ENCODE measurements at places on chromosomes 7 and 10.

DNA sequence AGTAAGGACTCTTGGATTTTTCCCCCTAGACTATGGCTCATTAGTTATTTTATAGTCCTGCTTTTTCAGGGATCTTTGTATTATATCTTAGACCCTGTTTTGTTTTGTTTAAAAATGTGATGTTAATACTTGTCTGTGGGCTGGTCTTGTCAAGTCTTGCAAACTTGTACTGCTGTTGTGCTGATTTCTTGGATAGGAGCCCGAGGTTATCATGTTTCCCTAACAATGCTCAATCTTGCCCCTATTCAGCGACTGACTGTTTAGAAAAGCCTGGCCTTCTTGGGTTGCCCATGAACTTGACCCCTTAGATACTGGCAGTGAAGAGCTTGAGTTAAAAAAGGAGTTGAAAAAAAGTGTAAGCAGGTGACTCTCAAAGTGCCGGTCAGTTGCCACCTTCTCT is 115.7 kb downstream of the KIAA1217 start:
- H3K36me3 ChIP-seq, result no peaks in the 10 kb centered on the region
- no peak for DNase-seq
- H3K4me3 ChIP-seq, result no peak overlapping the region
- no peak overlapping the region for H3K27ac ChIP-seq
- no peaks in the 10 kb centered on the region for H3K27me3 ChIP-seq

DNA sequence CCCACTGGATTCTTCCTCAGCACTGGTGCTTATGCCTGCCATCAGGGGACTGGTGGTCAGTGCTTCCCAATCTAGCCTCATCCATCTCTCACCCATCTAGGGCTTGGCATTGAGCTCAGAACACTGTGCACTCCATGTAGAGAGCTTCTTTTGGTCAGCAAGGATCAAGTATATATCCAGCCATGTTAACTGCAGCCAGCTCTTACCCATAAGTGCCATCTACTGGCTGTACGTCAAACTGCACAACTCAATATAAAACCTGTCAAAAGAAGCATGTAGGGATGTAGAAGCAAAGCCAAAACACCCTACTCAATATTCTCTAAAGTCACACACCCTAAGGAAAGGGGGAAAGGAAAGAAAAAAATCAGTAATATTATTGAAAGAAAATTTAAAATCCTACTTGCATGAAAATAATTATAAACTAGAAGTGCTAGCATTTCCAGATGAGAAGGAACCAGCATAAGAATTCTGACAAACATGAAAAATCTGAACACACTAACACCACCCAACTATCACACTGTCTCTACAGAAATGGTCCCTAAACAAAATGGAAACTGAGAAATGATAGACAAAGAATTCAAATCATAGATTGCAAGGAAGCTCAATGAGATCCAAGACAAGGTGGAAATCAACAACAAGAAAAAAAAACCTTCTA is 531.1 kb upstream of the STEAP1 start:
- H3K27ac ChIP-seq, result no peak overlapping the region
- H3K36me3 ChIP-seq, result no peaks in the 10 kb centered on the region

DNA sequence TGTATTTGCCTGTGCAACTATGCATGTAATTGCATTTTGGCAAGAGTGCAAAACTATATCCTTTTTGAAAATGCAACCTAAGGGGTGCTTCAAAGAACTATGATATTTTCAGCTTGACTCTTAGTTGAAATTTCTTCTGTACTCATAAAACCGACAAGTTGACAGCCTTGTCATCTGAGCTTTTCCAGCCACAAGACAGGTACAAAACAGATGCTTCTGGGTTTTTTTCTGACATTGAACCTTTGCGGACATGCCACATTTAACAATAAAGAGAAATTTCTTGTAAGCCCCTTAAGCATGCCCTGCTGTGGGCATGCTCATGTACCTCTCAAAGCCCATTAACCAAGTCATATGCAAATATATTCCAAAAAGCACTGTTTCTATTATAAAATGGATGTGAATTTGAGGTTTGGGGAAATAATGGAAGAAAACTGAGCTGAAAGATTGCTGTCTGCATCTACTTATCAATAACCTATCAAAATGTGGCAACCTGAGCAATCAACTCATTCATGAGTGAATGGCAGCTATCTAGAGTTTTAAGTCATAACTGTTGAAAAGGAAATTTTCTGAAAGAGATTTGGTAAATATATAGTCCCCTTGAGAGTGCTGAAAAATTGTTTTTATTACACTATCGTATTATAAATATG is 1117.0 kb upstream of the LRRTM3 start:
- DNase-seq, result no peak
- no peaks in the 10 kb centered on the region for H3K27me3 ChIP-seq
- no peak overlapping the region for H3K27ac ChIP-seq
- H3K4me1 ChIP-seq, result no peaks in the 10 kb centered on the region

DNA sequence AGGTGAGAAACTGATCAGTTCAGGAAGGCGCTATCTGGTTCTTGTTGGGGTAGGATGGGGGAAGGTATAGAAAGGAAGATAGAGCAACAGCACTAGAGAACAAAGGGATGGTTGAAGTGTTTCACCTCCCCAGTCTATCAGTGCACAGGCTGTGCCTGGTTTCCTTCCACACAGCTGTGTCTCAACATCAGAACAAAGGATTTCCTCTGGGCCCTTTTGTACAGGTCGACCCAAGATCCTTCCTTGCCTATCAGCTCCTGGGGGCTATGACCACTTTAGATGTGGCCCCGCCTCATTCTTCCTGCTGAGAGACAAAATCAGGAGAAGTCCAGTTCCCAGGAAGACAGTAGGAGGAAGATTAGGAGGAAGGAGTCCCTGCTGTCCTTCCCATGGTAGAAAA is 65.6 kb downstream of the NAMPT start:
- H3K4me3 ChIP-seq, result no peak overlapping the region
- no peak overlapping the region for H3K27ac ChIP-seq
- H3K4me1 ChIP-seq, result peaks cover 11% of the 10 kb centered on the region
- no peaks in the 10 kb centered on the region for H3K27me3 ChIP-seq

DNA sequence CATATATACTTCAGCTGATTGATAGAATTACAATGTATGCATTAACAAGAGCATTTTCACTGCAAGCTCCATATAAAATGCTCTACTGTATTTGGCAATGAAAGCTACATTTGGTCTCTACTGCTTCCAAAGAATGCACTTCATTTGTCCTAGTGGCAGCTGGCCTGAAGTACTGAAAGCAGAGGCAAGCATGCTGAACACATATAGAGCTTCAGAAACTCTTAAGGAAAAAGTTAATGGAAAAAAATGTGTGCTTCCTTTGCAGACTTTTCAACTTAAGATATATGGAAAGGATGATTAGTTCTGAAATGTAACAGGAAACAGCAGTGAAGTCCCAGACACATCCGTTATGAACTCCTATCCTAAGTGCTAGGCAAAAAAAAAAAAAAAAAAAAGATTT is 537.1 kb upstream of the POM121L12 start:
- no peak for DNase-seq
- no peaks in the 10 kb centered on the region for H3K36me3 ChIP-seq
- peak overlapping the region; percentile 1 for H3K27ac ChIP-seq
- no peak overlapping the region for H3K4me3 ChIP-seq

- no peak for DNase-seq
- H3K27me3 ChIP-seq, result no peaks in the 10 kb centered on the region
- H3K36me3 ChIP-seq, result no peaks in the 10 kb centered on the region
- no peak overlapping the region for H3K27ac ChIP-seq
- no peak overlapping the region for H3K4me3 ChIP-seq
Measured at GRCh38 chr7:7832518-7832917, 114.1 kb upstream of the RPA3 start.

- H3K27ac ChIP-seq, result no peak overlapping the region
- H3K36me3 ChIP-seq, result no peaks in the 10 kb centered on the region
- peaks cover 18% of the 10 kb centered on the region for H3K4me1 ChIP-seq
- no peaks in the 10 kb centered on the region for H3K27me3 ChIP-seq
- H3K4me3 ChIP-seq, result no peak overlapping the region
Measured at GRCh38 chr10:6385665-6386064, 182.9 kb downstream of the PFKFB3 start.

DNA sequence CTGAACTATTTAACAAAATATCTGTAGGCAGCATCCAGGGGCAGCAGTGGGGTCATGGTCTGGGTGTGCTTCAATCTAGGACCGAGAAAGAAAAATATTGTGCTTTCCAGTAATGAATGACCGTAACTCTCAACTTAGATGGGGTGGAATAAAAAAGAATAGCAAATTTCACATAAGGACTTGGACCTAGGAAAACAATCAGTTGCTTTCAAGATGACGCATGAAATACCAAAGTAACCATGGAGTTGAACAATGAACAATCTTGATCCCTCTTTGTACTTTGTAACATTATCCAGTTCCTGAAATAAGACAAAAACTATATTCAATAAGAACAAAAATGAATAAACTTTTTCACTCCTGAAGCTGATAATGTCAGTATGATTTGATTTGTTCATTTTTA is 167.1 kb downstream of the C7orf25 start:
- H3K4me3 ChIP-seq, result no peak overlapping the region
- H3K27ac ChIP-seq, result no peak overlapping the region
- no peaks in the 10 kb centered on the region for H3K36me3 ChIP-seq

DNA sequence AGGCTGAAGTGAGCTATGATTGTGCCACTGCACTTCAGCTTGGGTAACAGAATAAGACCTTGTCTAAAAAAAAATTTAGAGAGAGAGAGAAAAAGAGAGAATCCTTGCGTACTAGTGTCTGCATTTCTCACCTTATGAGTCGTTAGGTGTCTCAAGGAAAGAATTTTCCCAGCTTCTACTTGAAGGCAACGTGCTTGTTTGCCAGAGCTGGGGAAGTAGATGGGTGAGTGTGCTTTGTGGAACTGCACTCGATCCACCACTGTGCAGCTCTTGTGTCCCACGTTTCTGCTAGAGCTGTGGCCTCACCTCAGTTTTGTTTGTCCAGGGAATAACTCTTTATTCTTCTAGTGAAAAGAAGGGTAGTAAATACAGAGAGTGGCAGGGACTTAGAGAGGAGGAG is 38.9 kb downstream of the HDAC9 start:
- no peak for DNase-seq
- no peak overlapping the region for H3K27ac ChIP-seq
- H3K4me1 ChIP-seq, result no peaks in the 10 kb centered on the region
- no peaks in the 10 kb centered on the region for H3K36me3 ChIP-seq
- H3K27me3 ChIP-seq, result no peaks in the 10 kb centered on the region

- H3K36me3 ChIP-seq, result no peaks in the 10 kb centered on the region
- H3K27ac ChIP-seq, result no peak overlapping the region
- H3K4me3 ChIP-seq, result no peak overlapping the region
- no peak for DNase-seq
Measured at GRCh38 chr7:156491435-156491834, 149.1 kb upstream of the RNF32 start.

- DNase-seq, result no peak
- no peak overlapping the region for H3K27ac ChIP-seq
- H3K27me3 ChIP-seq, result no peaks in the 10 kb centered on the region
- H3K36me3 ChIP-seq, result no peaks in the 10 kb centered on the region
Measured at GRCh38 chr7:147465223-147465622, 1125.3 kb upstream of the C7orf33 start.

DNA sequence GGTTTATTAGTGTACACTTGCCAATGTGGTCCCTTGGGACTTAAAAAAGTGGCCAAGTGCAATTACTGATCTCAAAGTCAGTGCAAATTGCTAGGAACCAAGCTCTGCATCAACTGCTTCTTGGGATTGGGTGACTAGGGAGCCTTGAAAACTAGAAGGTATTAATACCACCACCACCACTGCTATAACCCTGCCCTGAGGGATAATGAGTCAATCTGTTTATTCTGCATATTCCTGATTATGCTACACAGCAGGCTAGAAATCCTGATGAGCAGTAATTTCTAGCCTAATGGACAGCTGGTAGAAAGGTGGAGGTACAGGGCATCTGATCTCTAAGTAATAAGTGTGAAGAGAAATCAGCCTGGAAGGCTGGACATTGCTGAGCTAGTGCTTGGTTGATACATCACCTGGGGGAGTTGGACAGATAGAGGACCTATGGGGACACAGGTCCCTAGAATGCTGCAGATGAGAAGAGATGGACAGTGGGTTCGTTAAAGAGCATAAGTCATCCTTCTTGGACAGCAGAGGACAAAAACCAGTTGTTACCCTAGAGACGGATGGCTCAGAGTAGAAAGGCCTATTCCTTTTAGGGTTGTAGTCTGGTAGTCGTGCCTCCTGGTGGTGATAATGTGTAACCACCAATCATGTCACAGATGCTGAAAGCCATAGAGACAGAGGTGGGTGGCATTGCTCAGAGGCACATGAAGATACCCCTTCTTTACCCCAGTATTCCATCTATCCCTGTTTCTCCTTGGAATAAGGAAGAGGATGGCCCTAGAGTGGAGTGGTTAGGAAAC is 554.8 kb downstream of the SORCS1 start:
- H3K36me3 ChIP-seq, result no peaks in the 10 kb centered on the region
- H3K4me3 ChIP-seq, result no peak overlapping the region
- no peak overlapping the region for H3K27ac ChIP-seq
- H3K4me1 ChIP-seq, result no peaks in the 10 kb centered on the region
- no peaks in the 10 kb centered on the region for H3K27me3 ChIP-seq

GRCh38 chr10:55400075-55400849 is 599.2 kb upstream of the PCDH15 start:
- H3K36me3 ChIP-seq, result no peaks in the 10 kb centered on the region
- no peak for DNase-seq
- no peaks in the 10 kb centered on the region for H3K4me1 ChIP-seq
- no peaks in the 10 kb centered on the region for H3K27me3 ChIP-seq
- no peak overlapping the region for H3K27ac ChIP-seq
- H3K4me3 ChIP-seq, result no peak overlapping the region

DNA sequence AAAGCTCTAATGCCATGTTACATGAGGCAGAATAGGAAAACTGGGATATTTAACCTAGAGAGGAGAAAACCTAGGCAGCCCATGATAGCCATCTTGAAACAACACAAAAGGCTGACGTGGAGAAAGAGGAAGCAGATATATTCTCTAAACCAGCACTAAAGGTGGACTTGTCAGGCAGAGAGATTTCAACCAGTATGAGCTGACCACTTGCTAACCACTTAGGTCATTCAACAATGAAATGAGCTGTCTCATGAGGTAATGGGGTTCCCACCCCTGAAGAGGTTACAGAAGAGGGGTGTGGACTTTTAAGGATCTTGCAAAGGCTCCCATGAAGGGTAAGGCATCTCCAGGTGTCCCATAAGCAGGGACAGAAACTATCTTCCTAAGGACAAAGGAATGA is 26.8 kb upstream of the EGR2 start:
- H3K4me3 ChIP-seq, result no peak overlapping the region
- no peaks in the 10 kb centered on the region for H3K4me1 ChIP-seq
- DNase-seq, result no peak
- no peak overlapping the region for H3K27ac ChIP-seq

- no peaks in the 10 kb centered on the region for H3K27me3 ChIP-seq
- H3K27ac ChIP-seq, result no peak overlapping the region
- peaks cover 4% of the 10 kb centered on the region for H3K4me1 ChIP-seq
- H3K36me3 ChIP-seq, result peaks cover 13% of the 10 kb centered on the region
- DNase-seq, result no peak
Measured at GRCh38 chr10:99395750-99396445, 34.5 kb downstream of the GOT1 start.

GRCh38 chr10:70562036-70562755 is 40.3 kb downstream of the PRF1 start:
- H3K27me3 ChIP-seq, result no peaks in the 10 kb centered on the region
- no peak for DNase-seq
- H3K4me3 ChIP-seq, result no peak overlapping the region

All from thymus (tissue), 14 donors.